ENCODE measurements at places on chromosomes 1 and 21.

DNA sequence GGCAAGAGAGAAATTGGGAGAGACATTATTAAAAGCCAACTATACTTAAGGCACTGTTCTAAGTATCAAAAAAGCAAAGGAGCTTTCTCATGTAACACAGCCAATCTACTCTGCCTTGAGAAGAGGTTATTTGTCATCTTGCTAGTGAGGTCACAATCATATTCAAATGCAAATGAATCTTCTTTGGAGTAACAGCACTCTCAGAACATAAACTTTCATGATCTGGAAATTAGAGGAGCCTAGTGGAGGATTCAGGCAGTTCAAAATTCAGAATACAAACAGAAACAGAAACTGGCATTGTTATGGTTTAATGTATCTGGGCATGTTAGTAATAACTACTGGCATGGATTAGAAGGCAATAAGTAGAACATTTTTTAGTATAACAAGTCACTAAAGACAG is 57.4 kb downstream of the ARID4B start:
- DNase-seq = no peak

DNA sequence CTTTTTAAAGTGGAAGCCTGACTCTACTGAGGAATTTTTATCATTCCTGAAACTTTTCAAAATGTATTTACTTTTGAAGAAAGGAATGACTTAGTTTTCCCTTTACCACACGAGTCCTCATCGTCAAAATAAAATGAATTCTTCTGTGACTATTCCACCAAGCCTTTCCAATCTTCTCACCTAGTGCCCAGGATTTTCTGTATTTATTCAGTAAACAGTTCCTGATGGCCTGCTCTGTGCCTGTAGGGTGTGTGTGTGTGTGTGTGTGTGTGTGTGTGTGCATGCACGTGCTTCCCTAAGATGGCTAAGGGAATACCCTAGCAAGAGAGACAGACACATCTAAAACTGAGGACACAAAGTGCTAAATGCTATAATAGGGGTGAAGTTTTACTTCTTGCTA is 395.0 kb upstream of the USP24 start:
- no peak for DNase-seq

GRCh38 chr1:91476533-91477217 is 24.0 kb upstream of the CDC7 start:
- DNase-seq = no peak

DNA sequence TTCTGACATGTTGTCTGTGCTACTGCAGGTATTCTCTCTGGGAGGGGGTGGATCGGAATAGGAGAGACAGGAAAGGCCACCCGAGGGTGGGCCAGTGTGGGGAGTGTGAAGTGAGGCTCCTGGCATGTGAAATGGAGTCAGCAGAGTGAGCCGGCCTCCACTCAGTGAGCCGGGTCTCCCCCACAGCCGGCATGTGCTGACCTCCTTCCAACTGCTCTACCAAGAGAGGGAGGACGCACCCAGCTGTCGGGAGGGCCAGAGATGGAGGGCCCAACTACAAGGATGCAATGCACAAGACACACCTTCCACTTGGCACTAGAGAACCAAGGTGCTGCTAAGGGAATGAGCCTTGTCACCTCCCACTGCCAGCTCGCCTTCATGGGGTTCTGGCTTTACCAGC is 28.2 kb upstream of the CLSTN1 start:
- no peak for DNase-seq

DNA sequence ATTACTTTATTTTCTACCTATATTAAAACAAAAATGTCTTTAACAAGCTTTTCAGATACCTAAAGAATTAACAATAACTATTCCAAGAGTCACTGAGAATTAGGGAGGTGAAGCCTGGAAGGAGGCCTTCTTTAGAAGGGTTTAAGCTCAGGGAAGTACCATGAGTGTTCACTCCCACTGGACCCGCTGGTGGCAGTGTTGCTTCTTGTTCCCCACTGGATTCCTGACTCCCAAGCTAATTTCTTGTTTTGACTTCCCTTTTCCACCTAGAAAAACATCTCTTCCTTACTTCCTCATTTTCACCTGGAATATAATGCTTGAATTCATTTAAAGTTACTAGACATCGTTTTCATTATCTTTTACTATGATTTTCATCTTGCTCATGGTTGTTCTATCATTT is 264.2 kb downstream of the HMCN1 start:
- DNase-seq = no peak

GRCh38 chr1:226086776-226087175 is 24.3 kb downstream of the H3-3A start:
- no peak for DNase-seq

DNA sequence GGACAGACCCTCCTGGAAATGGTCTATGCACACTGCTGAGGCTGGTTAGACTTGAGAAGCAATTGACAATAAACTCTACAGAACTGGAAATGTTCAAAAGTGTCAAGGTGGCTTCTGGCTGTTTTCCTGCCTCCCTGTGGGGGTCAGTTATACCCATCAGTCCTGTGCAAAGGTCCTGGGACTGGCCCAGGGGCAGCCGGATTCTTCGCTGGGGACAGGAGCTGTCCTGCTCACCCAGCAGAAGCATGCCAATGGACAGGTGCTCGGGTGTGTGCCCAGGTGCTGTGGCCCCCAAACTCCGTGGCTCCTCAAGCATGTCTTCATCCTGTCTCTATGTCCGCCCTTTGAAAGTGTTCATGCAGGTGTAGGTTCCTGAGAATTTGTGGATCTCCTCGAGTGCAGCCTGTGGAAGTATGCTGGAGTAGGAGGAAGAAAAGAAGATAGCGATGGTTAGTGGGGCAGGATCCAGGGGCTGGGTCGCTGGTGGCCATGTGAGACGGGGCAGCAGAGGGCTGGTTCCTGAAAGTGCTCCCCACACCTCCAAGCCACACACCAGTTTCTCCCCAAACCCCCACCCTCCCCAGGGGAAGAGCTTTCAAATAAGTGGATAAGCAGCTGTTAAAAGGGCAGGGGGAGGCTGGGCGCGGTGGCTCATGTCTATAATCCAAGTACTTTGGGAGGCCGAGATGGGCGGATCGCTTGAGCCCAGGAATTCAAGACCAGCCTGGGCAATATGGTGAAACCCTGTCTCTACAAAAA is 49.8 kb downstream of the DHRS3 start:
- DNase-seq = no peak

GRCh38 chr1:74463333-74463988 is 49.0 kb downstream of the LRRC53 start:
- DNase-seq = no peak

DNA sequence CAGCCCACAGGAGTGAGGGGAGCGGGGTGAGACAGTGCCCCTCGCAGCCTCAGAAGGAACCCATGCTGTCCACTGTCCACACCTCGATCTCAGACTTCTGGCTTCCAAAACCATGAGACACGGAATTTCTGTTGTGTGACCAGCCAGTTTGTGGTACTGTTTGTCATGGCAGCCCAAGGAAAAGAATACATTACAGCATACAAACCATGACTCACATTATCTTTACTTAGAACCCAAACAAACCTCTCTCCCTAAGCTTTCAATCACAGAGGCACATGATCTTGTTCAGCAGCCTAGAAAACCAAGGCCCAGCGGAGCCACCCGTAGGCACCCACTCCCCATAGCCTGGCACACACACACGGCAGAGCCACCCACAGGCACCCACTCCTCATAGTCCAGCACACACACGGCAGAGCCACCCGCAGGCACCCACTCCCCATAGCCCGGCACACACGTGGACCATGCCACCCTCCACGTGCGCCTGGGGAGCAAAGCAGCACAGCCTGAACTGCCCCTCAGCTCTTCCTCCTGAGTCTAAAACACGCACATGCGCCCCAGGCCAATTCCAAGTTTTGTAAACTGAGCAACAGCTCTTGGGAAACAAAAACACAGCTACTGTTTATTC is 458 bp upstream of the KRTAP10-4 start:
- DNase-seq = no peak
